ENCODE measurements at places on chromosomes 6 and 20.
A peak's percentile ranks its signal among the peaks of the same experiment; 100 is the strongest.

DNA sequence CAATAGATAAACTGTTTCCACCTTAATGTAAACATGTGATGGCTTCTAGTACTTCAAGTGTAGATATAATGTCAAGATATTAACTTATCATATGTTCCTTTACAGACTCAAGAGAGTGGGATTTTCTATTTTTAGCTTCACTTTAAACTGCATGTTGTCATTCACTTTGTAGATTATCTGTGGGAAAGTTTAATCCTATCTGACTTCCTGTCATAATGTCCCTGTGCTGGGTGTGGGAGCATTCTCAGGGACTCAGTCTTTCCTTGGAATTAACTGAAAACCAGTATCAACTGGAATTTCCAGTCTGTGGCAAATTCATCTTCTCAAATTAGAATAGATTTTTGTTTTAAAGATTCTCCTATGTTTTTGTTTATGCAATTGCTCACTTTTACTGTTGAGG is 226.1 kb upstream of the FERMT1 start:
- DNase-seq = no peak

DNA sequence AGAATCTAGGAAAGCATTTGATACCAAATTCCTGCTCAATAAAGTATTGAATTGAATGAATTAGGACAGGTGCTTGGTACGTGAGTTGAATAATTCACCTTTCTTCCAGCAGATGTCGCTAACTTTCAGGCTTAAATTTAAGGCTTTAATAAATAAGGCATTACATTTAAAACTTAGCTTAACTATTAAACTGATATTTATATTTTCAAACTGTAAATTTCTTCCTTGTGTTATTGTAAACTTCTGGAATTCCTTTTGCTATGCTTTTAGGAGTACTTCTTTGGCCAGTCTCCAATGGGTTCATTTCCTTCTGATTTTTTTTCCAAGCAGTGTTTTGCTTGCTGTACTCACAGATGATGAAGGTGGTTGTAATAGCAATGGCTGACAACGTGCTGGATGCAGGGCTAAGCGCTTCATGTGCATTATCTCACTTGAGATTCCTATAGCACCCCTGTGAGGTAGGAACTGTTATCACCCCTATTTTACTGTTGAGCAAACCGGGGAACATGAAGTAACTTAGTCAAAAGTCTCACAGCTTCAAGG is 71.3 kb upstream of the SLC2A12 start:
- no peak for DNase-seq

DNA sequence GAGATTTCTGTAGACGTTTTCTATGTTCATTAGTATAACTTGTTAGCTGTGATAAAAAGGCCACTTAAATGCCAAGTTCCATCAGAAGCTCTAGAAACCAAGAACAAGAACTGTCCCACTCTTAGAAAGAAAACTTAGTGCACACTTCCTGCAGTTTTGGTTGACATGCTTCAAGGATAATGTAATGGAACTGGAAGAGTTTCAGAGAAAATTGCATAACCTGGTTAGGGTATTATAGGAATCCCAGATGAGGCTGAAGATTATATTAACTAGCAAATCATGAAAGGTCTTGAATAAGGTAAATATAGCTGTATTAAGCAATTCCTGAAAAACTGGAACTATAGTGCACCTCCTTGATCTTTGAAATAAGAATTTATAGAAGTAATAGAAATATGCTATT is 1.8 kb upstream of the PHACTR2 start:
- no peak for DNase-seq

- no peak for DNase-seq
Observed at GRCh38 chr20:57260934-57261333, 5.5 kb downstream of the BMP7 start.

DNA sequence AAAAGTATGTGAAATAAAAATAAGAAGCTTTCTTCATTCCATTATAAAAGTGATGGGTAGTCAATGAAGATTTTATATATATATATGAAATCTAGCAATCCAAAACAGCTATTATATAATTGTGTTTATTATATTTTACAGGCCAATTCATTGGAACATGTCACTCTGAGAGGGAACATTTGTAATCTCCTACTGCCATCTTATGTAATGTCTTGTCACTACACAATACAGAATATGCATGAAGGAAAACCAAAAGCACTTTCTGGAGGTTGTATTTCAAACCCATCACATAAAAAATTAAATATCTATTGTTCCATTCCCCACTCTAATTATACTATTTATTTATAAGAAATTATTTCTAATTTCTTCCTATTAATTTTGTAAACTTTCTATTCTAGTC is 31.5 kb upstream of the IRAK1BP1 start:
- DNase-seq = no peak

DNA sequence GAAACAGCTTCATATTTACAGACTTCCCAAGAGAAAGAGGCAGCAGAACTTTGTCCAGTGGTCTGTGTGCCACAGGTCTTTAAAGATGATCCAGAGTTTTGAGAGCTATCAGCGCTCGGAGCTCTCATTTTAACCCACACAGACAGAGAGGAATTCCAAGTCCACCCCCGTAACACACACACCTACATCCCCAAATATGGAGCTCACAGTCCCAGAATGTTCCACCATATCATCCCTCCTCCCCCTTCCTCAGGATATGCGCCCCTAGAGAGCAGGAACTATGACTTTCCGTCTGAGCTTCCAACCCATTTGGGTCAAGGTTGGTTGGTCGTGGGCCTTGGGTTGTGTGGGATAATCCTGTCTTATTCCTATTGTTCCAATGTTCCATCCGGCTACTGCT is at the start of gene DEFB128:
Gene DEFB128, minus strand, starts transcription at position 101 of the 400 bp plus-strand sequence. Its CDS starts 88 bp downstream, at position 13.
- DNase-seq = no peak

GRCh38 chr6:20211941-20212391 is 303 bp downstream of the MBOAT1 start:
- peak; percentile 14 for DNase-seq

GRCh38 chr6:116884530-116884929 is 7.5 kb downstream of the RFX6 start:
- no peak for DNase-seq

DNA sequence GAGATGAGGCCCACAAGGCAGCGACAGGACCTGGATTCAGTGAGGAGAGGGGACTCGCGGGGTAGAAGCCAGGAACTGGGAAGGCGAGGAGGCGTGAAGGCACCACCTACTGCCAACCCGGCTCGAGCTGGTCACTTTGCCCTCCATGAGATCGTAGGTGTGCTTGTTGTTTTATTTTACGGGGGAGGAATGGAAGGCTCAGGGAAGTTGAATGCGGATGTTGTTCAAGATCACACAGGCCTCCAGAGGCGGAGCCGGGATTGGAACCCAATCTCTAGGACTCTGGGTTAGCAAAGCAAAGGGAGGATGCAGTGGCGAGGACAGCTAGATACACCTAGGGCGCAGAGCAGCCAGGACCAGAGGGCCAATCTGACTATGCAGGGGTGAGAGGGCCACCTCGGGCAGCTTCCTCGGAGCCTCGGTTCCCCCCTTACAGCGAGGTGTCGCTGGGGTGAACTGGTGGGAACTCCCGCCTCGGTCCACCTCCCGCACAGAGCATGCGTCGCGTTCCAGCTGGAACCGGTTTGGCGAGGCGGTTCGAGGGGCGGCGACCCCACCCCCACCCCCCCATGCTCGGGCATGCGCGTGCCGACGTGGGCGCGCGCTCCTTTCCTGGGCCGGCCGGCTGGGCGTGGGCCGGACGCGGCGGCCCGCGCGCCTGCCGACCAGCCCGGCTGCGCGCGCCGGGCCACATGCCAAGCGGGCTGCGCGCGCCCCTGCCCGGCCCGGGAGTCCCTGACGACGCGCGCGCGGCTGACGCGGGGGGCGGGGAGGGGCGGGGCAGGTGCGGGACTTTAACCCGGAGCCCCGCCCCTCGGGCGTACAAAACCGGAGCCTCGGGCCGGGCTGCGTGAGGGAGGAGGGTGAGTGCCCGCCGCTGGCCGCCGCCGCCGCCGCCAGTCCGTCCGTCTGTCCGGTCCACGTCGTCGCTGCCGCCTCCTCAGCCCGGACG is 80.4 kb upstream of the MYL9 start:
- DNase-seq = peak; percentile 88

DNA sequence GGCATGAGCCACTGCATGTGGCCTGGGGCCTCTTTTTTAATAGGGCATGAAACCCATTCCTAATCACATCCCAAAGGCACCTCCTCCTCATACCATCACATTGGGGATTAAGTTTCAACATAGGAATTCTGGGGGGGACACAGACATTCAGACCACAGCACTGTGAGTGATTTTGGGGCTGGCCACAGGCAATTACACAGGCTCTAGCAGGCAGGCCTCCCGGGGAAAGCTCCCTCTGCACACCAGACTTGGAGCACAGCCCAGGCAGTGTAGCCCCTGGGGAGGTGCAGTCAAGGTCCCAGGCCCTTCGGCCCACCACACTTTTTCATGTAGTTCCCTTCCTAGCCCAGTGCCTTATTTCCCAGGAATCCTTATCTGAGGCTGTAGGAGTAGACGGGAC is 5.5 kb downstream of the SFT2D1 start:
- no peak for DNase-seq

DNA sequence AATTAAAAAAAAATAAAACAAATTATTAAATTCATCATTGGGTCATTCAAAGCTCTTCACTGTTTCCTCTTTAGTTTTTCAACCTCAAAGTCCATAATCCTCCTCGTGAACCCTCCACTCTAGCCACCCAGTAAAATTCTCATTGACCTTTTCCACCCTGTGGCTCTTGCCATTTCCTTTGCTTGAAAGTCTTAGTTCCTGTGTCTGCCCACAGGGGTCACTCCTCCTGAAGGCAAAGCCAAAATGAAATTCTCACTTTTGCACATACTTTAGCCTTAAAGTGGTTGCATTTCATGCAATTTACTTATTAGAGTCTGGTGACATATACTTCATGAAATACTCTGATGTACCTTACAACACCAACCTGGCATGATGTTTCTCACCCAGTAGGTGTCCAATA is 263.7 kb downstream of the BMP2 start:
- no peak for DNase-seq

DNA sequence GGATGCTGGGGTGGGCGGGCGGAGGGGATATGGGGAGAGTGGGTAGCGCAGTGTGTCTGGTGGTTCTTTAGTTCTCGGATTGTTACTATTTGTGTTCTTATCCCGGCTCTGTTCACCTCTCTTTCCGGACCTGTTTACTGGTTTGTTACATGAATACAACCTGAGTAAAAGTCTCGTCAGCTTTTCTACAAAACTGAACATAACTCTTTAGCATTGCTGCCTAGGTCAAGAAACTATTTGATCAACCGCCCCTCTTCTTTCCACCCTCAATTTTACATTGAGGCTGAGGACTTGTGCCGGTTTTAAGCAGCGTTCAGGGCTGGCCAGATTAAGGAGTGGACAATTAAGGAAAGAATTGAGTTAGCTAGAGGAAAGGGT is 625 bp downstream of the ABT1 start:
- DNase-seq = no peak

DNA sequence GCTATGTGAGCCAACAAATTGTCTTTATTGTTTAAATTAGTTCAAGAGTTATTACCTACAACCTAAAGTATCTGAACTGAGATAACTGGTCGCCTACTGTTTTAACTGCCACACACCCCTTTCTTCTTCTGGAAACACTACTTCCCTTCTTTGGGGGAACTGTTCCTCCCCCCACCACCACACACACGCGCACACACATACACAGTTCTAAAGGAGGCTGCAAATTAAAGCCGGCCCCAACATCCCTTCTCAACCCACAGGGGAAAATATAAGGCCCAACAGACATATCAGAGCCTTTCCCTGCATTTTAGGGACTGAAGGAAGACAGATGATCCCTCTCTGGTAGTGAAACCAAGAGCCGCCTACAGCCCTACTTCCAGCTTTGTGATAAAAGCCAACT is 348.0 kb upstream of the JARID2 start:
- no peak for DNase-seq

DNA sequence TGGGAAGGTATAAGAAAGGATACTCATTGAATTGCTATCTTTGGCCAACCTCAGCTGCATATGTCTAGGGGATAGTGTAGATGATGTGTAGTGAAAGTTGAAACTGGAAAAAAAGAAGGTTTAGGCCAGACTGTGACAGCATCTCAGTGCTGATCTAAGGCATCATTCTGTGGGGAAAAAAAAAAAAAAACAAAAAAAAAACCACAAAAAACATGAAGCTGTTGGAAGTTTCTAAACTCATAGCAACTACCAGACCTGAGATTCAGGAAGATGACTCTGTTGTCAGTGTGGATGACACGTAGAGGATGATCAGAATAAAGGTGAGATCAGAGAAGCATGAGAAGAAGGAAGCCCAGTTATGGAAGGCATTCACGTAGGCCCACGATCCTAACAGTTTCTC is 100.8 kb upstream of the CNKSR3 start:
- no peak for DNase-seq

DNA sequence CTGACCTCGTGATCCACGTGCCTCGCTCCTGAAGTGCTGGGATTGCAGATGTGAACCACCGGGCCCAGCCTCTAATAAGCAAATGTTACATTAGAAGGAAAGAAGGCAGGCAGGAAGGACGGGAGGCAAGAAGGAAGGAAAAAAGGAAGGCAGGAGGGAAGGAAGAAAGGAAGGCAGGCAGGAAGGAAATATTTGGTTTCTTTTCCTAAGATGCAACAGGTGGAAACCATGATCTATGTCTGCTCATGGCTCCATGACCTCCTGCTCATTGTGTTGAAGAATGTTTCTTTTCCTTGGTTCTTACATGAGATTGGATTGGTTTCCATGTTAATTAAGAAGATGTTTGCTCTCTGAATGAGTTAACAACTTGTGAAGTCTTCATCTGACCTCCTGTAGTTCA is 91.8 kb upstream of the SNX9 start:
- DNase-seq = no peak

DNA sequence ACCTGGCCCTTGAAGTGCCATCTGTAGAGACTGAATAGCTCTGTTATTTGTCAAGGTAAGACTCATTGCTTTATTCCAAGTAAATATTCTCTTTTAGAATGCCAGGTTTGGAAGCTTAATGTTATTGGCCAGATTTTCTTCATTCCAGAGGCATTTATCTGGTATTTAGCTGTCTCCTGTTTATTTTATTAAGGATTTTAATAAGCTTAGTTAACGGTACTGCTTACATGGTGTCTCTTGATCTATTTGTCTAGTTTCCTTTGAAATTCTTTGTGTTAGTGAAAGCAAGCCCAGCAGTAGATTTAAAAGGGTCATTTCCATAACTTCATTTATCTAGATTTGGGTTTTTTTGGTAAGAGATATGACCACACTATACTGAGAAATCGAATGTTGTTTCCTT is 7.7 kb downstream of the RALY start:
- DNase-seq = no peak

DNA sequence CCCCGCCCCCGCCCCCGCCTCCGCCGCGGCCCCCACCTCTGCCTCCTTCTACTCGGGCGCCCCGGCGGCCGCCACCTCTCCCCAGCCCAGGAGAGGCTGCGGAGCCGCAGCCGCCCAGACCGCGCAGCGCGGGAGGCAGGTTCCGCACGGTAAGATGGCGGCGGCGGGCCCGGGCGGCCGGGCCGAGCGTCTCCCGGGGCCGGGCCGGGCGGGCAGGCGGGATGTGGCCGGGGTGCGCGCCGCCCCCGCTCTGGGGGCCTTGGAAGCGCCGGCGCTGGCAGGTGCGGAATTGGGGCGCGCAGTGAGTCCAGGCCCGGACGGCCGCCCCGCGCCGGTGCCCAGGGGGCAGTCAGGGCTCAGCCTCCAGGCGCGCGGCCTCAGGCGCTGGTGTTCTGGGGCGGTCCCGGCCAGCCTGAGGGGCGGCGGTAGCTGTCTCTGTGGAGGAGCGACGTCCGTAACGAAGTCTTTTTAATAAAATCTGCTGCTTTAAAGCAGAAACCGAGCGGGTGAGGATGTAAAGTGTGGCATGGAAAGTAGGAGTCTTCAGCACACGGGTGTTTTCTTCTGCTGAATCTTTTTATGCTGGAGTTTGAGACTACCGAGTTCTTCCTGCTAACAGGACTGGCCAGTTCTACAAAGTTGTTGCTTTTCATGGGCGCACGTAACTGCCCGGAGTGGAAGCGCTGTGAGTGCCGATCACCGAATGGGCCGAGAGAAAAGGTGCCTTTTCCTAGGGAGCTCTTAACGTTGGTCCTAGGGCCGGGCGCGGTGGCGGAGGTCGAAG is at the start of gene GID8:
Gene GID8, plus strand, starts transcription at position 43 of the 784 bp plus-strand sequence. CDS start 3,356 bp downstream, outside the sequence.
- no peak for DNase-seq
